ENCODE measurements at places on chromosomes 5 and 9.

- DNase-seq = no peak
Observed at GRCh38 chr5:128532776-128533175, 5.3 kb downstream of the FBN2 start.

DNA sequence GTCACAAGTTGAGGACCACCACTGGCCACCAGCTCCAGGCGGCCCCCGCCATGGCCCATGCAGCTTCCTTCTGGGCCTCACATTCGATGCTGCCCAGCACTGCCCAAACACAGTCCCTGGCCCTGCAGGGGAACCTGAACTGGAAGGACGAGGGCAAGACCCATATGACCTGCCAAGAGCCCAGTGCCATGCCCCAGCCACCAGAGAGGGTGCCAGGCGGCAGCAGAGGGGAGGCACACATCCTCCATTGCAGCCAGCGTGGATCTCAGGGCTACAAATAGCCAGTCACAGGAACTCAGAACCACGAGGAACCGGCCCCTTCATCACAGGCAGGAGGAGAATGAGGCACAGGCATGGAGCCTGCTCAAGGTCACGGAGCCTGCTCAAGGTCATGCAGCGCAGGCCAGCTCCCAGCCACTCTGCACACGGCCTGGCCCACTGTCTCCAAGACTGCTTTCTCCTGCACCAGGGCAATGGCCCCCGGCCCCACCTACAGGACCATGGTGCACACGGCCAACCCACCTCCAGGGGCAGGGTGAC is 69.6 kb downstream of the SEMA4D start:
- DNase-seq = no peak

DNA sequence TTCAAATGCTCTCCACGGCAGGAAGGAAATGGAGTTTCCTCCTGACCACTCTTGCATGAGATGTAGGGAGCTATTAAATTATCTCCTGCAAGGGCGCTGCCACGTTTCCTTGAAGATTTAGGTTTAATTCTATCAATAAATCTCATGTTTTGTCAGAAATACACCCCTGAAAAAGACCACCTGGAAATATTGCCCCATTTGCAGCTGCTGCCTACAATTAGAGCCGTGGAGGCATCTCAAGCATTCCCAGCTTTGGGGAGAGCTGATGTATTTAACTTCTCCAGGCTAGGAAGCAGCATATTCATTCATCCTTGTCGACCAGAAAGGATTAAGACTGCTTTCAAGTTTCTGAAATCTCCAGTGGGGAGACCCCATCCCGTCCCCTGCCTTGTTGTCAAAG is 40.5 kb downstream of the CCNJL start:
- no peak for DNase-seq

DNA sequence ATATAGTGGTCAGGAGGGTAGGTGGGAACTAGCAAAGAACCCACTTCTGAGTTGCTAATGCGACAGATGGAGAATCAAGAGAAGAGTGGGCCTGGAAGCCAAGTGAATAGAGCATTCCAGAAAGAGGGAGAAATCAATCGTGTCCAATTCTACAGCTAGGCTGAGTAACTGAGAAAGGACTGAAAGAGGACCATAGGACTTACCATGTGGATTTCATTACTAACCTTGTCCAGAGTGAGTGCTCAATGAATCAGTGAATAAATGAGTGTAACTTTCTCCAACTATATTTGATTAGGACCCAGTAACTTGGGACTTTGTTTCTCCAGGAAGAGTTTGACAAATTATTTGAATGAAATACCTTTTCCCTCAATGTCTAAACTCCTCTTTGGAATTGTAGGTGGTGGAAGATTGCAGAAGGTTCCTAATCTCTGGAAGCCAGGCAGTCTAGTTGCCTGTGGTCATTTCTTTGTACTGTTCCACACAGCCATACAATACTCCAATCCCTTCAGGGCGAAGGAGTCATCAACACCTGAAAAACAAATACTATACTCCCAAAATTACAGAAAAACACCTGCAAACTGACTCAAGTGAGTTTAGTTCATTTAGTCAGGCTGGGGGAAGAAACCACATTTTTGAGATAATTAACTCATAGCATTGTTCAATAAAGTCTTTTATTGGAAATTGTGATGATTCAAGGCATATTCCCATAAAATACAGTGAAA is 2.6 kb upstream of the F2RL1 start:
- no peak for DNase-seq

- no peak for DNase-seq
Observed at GRCh38 chr5:66722686-66723085, 126.5 kb downstream of the MAST4 start.

- no peak for DNase-seq
Observed at GRCh38 chr9:127423476-127423933, 677 bp upstream of the ZNF79 start.

GRCh38 chr5:10854506-10855277 is 93.7 kb upstream of the DAP start:
- DNase-seq = no peak

DNA sequence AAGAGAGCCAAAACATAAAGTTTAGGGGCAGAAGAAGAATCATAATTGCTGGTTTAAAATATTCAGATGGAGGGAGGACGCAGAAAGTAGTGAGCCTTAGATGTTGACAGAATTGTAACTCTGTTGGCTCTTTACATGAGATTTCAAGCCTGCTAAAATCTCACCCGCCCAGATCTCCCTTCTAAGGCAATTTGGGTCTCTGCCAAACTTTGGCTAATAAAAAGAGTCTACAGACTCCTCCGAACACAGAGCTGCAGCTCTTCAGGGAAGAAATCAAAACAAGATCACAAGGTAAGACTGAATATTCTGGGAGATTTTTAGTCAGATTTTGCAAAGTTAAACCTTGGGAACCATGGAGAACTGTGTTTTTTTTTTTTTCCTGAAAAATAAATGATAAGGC is at the start of gene IL33:
TSS of gene IL33 (plus strand) at position 246 of the 400 bp plus-strand sequence. CDS start 25,888 bp downstream, outside the sequence.
- DNase-seq = no peak

GRCh38 chr5:126829098-126829497 is 52.2 kb downstream of the LMNB1 start:
- no peak for DNase-seq

DNA sequence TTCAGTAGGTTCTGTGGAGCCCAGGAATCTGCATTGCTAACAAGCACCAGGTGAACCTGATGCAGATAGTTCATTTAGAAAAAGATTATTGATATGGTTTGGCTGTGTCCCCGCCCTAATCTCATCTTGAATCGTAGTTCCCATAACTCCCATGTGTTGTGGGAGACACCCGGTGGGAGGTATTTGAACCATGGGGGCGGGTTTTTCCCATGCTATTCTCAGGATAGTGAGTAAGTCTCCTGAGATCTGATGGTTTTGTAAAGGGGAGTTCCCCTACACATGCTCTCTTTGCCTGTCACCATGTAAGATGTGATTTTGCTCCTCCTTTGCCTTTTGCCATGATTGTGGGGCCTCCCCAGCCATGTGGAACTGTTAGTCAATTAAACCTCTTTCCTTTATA is 212.0 kb downstream of the RAB3C start:
- DNase-seq = no peak

GRCh38 chr9:114791736-114792135 is 14.1 kb downstream of the TNFSF15 start:
- DNase-seq = no peak

- DNase-seq = no peak
Observed at GRCh38 chr9:135797507-135798262, 95.7 kb downstream of the KCNT1 start.

DNA sequence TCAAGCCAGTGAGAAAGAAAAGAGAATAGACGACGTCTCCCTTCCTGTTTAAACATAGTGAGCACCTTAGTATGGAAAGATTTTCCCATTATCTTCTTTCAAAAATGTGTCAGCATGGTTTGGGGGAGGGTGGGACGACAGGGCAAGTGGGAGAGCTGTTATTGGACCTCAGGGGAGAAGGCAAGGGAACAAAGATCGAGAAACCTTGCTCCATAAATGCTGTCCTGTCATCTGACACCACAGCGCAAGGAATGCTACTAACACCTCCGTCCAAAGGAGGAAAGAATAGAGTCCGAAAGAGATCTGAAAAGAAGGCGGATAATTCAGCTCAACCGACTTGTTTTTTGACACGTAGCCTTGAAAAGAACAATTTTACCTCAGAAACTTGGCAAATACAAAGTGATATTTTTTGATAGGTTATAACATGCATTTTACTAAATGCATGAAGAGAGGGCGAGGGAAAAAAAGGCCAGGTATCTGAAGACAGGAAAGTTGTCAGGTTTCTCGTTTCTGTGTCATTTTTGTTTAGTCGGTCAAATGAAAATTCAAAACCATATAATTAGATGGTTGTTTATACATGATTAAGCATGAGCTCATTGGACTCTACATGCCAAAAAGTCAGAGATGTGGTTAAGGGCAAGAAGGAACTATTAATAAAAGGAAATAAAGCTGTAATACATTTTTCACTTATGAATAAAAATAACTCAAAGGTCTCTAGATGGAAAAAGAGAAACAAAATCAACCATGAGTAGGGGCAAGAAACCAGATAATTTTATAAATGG is 155.7 kb downstream of the GLIS3 start:
- no peak for DNase-seq

DNA sequence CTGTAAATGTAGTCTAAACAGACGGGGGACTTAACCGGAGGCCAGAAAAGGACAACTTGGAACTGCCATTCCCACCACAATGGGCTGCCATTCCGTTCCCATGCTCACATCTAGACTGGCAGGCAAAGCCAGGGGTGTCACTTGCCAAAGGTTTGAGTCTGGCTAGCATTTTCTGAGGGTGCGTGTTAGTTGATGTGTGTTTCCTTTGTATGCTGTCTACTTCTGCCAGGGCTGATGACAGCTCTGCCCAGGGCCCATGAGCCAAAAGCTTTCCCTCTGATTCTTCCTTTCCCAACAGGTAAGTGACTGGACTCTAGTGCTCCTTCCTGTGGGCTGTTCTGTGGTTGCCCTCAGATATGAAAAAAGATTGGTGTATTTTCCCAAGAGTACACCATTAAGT is 68.0 kb downstream of the ZNF608 start:
- DNase-seq = no peak

DNA sequence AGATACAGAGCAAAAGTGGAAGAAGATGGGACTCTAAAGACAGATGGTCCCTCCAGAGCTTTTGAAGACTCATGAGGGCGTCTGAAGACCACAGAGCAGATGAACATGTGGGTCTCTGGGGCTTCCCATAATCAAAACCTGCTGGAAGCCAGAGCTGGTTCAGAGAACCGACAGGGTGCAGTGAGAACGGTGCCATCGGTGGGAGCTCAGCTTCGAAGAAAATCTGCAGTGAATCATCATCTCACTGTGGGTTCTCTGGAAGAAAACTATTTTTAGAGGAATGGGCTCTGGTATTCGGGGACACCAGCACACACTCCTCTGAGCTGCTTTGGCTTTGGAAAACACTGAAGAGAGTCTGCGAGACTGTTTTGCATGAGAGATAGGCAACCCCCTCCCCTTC is 222.4 kb upstream of the PANK3 start:
- DNase-seq = no peak

DNA sequence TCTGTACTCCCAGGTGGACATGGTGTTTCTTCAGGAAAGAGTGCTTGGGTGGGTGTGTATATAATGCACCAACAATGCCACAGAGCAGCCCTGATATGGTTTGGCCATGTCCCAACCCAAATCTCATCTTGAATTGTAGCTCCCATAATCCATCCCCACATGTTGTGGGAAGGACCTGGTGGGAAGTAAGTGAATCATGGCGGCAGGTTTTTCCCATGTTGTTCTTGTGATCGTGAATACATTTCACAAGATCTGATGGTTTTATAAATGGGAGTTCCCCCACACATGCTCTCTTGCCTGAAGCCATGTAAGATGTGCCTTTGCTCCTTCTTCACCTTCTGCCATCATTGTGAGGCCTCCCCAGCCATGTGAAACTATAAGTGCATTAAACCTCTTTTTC is 158.5 kb downstream of the NR3C1 start:
- no peak for DNase-seq

- DNase-seq = no peak
Observed at GRCh38 chr9:85647571-85647970, 94.2 kb downstream of the AGTPBP1 start.

GRCh38 chr5:5360941-5361520 is 61.4 kb upstream of the ICE1 start:
- no peak for DNase-seq

DNA sequence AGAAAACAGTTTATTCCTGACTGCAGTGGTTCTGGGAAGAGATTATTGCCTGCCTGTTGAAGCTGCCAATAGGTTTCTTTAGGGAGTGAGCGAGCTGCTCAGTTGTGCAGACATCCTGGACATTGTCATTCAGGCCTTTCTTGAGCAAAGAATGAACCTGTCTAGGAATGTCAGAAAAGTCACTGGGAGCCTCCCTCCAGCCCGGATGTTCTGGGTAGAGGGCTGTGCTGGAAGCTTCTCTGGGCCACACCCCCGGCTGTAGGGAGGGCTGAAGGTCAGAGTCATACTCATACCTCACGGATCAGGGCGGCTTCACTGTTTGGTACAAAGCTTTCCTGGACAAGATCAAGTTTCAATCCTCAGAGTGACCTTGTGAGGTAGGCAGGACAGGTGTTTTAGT is 33.4 kb upstream of the TBC1D2 start:
- no peak for DNase-seq

DNA sequence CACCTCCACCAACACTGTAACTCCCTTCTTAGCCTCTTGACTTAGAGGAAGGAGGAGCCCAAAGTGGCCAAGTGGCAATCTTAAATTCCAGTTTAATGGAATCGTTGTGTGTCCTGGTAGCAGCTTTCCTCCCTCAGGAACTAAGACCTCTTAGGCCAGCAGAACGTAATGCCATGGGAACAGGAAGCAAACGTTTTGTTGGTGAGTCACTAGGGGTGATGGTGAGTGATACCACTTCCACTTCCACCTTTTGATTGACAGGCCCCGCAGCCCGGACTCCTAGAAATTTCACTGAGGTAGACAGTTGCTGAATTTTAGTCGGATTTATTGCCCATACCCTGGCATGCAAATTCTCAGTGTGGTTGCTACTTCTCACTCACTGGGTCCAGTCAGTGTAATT is 94.2 kb upstream of the FBN2 start:
- no peak for DNase-seq

DNA sequence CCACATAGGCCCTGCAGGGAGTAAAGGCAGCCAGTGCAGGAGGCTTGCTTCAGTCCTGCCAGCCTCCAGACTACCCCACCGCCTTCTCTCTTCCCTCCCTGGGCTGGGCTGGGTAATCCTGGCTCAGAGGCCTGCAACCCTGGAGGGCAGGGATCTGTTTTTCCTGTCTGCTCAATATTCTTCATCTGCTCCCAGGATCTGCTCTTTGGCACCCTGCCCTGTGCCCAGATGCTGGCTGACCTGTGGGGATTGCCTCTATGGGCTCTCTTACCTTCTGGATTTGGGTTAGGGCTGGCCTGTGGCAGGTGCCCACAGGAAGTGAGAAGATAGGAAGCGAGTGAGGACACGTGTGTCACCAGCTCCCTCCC is 7.3 kb upstream of the ANGPTL2 start:
- no peak for DNase-seq

- no peak for DNase-seq
Observed at GRCh38 chr5:158017469-158017868, 158.5 kb upstream of the CLINT1 start.

GRCh38 chr9:110276781-110277180 is 20.5 kb upstream of the TXN start:
- DNase-seq = no peak

GRCh38 chr5:39323542-39323941 is 40.8 kb downstream of the C9 start:
- DNase-seq = no peak

All from stimulated activated CD8-positive, alpha-beta memory T cell treated with anti-CD3 and anti-CD28 coated beads, Interleukin-15, amount 100 ng/mL, for 4 hours (primary cell).